Stimulated activated CD8-positive, alpha-beta memory T cell treated with anti-CD3 and anti-CD28 coated beads, Interleukin-7, amount 100 ng/mL, for 1 hour (primary cell): ENCODE measurements at places on chromosomes 3 and 15.

DNA sequence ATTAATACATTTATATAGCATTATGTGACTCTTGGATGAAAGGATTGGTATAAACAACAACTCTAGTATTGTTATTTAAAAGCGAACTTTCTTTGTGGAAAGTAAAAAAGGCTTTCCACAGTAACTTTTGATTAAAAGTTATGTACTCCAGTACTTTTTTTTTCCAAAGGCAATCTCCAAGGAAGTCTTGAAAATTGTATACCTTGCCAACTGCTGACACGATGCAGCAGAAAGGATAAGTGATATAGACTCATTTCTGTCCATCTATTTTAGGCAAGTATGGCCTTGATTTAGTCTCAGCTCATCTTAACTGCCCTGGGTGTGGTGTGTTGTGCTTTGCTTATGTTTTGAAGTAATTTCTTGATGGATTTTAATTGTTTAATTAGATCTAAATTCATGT lies 79.7 kb downstream of the OTOL1 start:
- DNase-seq, result no peak

DNA sequence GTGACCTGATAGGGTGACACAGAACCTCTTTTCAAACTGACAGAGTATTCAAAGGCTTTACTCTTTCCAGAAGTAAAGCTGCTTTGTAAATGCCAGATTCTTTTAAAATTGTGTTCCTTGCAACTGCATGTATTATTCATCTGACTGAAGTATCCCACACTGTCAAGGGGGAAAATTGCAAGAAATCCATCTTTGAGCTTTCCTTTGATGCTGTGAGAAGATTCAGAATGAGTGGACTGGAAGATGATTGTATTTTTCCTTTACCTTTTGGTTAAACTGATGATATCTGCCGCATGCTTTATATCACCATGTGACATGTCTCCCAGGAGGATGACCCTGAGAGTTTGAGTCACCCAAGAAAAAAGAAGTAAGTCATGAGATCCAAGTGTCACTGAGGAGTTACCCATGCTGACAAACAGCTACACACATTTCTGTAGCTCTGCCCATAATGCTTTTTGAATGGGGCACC lies 250.8 kb upstream of the CBLB start:
- DNase-seq, result no peak

GRCh38 chr15:64110950-64111678 lies 15.3 kb downstream of the SNX1 start:
- no peak for DNase-seq

- DNase-seq, result no peak
These were observed 10.0 kb upstream of the MANF start for GRCh38 chr3:51375136-51375535.

GRCh38 chr15:98322581-98322980 lies 325.8 kb upstream of the IGF1R start:
- no peak for DNase-seq

GRCh38 chr15:71218272-71218805 lies 103.1 kb downstream of the THSD4 start:
- DNase-seq, result no peak

DNA sequence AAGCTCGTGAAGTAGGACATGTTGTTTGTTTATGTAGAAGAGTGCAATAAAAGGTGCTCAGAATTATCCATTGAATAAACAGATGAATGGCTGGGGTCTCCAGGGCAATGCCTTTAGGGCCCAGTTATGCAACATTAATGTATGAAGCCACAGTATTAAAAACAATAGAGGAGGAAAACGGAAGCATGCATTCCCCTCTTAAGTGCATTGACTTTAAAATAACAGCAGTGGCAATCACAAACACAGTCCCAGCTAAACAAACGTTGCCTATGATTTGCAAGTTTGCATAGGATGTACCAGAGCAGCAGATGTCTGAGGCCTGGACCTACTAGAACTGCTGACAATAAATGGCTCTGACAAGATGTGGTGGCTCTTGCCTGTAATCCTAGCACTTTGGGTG lies 60.6 kb upstream of the GCNT3 start:
- DNase-seq, result no peak

- no peak for DNase-seq
These were observed 198.0 kb downstream of the THRB start for GRCh38 chr3:24296441-24297205.

DNA sequence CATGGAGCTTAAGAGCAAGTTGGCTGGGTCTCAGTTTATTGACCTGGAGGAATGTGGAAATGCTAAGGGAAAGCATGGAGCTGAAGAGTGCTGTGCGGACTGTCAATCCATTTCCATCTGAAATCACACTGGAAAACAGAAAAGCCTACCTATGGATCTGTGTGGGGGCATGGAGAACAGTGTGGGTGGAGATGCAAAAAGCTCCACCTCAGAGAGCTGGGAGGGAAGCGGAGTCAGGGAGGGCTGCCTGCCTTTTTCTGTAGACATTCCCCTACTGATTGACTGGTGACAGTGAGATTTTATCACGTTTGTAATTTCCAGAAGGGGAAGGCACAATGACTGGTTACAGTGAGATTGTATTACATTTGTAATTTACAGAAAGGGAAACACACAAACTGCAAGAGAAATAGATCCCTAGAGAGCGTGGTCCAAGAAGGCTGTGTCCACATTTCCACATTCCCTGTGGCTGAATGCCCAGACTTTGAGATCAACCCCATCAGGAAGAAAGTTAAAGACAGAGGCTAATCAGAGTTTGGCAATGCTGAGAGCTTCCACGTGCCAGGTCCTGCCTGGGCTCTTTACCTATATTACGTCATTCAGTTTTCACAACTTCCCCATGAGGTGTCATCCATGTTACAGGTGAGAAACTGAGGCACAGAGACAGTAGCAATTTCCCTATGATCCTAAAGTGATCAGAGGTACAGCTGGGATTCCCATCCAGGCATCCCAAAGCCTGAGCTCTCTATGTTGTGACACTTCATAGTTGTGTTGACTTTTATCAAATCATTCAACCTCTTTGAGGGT lies 67.7 kb upstream of the NSMCE3 start:
- no peak for DNase-seq

DNA sequence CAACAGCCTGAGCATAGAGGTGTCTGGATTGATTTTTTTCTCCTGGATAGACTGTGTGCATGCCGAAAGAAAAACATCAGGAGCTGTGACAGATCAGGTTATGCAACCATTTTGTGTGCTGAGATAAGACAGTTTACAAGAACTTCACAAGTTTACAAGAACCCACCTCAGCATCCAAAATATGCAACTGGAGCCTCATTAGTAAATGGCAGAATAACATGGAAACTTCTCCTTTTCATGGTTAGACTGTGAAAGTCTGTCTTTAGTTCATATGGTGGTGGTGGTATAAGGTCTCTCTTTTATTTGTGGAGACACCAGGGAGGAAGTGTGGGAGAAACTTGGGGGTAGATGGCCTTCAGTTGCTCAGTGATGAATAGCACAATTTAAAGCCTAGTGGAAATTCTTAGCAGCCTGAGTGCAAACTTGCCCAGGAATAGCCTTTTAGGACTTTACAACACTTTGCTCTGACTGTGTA lies 3.7 kb upstream of the ZNF609 start:
- DNase-seq, result no peak

DNA sequence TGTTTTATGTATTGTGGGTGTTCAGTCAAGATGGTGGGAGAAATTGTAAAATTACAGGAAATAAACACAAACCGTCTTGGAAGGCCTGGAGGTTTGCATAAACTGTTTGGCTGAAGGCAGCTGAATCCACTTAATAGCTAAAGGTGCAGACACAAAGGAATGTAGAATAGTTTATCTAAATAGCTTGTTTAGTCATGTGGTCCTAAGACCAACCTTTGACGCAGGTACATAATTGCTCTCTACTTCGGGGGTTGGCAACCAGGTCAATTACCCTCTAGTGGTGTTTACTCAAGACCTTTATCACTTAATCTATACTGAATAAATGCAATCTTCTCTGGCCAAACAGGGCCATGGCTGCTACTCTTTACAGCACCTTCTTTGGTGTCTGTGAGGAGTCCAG lies 502.8 kb downstream of the IGSF11 start:
- DNase-seq, result no peak

DNA sequence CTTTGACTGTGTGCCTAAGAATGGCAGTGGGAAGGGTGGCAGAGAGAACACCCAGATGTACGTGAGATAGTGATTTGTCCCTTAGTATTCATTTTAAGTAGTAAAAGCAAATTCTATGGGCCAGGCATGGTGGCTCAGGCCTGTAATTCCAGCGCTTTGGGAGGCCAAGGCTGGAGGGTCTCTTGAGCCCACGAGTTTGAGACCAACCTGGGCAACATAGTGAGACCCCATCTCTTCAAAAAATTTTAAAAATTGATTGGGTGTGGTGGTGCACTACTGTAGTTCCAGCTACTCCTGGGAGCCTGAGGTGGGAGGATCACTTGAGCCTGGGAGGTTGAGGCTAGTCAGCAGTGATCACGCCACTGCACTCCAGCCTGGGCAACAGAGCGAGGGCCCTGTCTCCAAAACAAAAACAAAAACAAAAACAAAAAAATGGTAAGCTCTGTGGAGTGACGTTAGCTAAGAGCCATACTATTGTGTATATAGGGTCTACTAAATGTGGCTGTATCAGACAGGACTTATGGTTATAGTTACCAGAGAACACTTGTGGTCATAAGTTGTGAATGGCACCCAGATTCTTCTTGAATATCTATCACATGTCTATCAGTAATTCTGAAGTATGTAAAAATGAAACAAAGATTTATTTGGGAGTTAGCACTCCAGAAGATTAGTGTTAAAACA lies 171.5 kb downstream of the TCF12 start:
- DNase-seq, result no peak

- DNase-seq, result no peak
These were observed 38.0 kb upstream of the TM4SF1 start for GRCh38 chr3:149415484-149415883.

DNA sequence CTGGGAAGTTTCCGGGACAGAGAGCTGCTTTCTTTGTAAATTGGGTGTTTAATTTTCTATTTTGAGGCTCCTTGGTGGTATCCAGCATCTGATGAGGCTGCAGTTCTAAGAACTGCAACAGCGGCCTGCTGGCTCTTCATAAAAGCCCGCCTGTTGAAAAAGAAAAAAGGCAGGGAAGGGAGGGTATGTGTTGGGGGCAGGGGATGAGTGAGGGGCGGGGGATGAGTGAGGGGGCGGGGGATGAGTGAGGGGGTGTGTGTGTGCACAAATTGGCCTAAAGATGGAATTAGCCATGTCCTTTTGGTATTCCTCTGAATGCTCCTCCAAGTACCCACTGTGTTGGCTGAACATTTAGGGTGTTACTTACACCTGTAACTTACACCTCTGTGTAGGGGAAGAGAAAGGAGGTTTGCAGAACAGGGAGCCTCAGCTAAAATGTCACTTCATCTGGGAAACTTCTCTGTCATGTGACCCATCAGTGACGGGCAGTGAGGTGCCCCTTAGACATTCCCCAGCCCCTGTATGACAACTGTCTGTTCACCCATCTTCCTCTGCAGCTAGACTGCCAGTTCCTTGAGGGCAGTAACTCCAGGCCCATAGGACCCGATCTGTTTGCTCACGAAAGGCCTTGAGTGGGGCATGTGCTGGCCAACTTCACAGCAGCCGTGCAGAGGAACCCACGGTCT lies 57.6 kb downstream of the LRIG1 start:
- DNase-seq, result no peak

GRCh38 chr3:83968356-83968755 lies 990.4 kb upstream of the CADM2 start:
- DNase-seq, result no peak

DNA sequence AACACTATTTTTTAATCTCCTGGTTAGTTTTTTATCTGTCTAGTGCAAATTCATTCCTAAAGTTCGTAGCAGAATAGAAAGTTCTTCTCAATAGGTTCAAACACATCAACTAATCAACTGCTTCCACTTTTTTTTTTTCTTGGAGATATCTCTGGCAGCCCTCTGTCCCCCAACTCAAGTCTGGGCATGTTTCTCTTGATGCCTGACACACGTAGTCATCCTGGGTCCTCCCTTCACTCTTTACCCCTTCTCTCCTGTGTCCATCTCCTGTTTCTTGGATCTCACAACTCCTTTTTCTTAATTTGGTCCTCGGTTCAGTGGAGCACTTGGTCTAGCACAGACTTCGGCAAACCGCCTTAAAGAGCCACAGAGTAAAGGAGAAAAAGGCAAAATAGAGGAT lies 14.4 kb downstream of the TNFAIP8L3 start:
- no peak for DNase-seq

DNA sequence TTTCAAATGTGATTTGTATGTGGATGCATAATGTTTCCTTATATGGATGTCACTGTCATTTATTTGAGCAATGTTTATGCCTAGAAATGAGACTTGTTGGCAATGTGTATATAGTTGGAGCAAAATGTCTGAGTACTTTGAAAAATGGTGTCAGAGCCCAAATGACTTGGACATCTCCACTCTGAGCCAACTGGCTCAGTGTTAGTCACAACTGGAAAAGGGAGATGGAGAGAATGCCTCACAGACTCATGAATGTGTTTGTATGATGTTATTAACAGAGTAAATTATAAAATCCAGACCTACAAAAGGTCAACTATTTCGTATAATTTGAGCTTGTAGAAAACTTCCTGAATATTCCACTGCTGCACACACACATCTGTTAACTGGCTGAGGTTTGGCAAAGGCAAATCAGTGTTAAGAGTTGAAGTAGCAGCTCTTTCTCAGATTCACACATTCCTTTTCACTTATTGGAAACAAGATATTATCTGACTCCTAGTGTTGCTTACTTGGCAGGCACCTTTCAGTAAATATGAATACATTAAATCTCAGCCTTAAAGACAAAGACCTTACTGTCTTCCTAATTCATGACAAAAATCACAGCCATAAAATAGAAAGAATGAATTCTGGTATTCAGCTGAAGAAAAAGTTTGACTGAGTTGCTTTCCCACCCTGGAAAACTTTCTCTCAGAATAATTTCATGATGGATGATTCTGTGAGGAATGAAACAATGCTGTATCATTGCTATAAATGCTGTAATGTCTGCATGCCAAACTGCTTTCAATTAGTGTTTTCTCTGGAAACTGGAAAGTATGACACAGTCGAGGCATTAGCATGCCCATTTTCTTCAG lies 27.0 kb downstream of the ADIPOQ start:
- no peak for DNase-seq

- DNase-seq, result no peak
These were observed 56.3 kb downstream of the GPR171 start for GRCh38 chr3:151146731-151147091.

- DNase-seq, result no peak
These were observed 57.3 kb downstream of the TRAT1 start for GRCh38 chr3:108879915-108880314.

DNA sequence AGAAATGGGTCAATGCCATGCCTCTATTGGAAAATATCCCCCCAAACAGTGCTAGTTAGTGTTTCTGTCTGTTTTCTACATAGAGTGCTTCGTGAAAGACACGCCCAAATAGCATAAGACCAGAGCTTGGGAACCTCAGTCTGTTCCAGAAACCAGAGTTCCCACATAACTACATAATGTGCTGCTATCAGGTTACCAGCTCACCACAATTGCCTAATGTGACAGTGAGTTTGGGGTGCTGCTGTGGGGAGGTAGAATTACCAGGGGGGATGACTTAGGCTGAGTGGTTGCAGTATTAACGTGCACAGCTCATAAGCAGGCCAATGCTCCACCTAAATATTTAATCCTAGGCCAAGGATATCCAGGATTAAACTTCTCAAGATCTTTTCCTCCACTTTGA lies 39.2 kb downstream of the DUT start:
- DNase-seq, result no peak

- no peak for DNase-seq
These were observed 613 bp downstream of the SEC13 start for GRCh38 chr3:10320320-10320677.

- no peak for DNase-seq
These were observed 28.2 kb downstream of the LOXL1 start for GRCh38 chr15:73954188-73955145.
